ENCODE measurements at places on chromosomes 2 and 18. TPM values are rescaled to one million over a fixed set of nuclear protein-coding genes. Genes with fewer than 3 reads are reported as not detected.

GRCh38 chr18:10681581-10682367, 155.9 kb downstream of the NAPG start:
- no peaks in the 10 kb centered on the region for H3K27me3 ChIP-seq
- H3K4me1 ChIP-seq: no peaks in the 10 kb centered on the region
- H3K27ac ChIP-seq: no peak overlapping the region
- DNase-seq: no peak

- no peaks in the 10 kb centered on the region for H3K36me3 ChIP-seq
- H3K27me3 ChIP-seq: no peaks in the 10 kb centered on the region
- H3K4me1 ChIP-seq: no peaks in the 10 kb centered on the region
Observed at GRCh38 chr18:47772374-47773248, 157.8 kb downstream of the SMAD2 start.

GRCh38 chr2:239378918-239379640, 21.7 kb downstream of the HDAC4 start:
- no peak overlapping the region for H3K4me3 ChIP-seq
- peaks cover 50% of the 10 kb centered on the region for H3K4me1 ChIP-seq
- H3K36me3 ChIP-seq: no peaks in the 10 kb centered on the region
- DNase-seq: no peak
- no peaks in the 10 kb centered on the region for H3K27me3 ChIP-seq
- H3K27ac ChIP-seq: no peak overlapping the region

- no peaks in the 10 kb centered on the region for H3K36me3 ChIP-seq
- no peaks in the 10 kb centered on the region for H3K27me3 ChIP-seq
- no peak overlapping the region for H3K4me3 ChIP-seq
- no peaks in the 10 kb centered on the region for H3K4me1 ChIP-seq
Observed at GRCh38 chr2:108858894-108859293, 72.3 kb downstream of the CCDC138 start.

- no peaks in the 10 kb centered on the region for H3K27me3 ChIP-seq
- no peaks in the 10 kb centered on the region for H3K36me3 ChIP-seq
- H3K27ac ChIP-seq: no peak overlapping the region
- H3K4me1 ChIP-seq: peaks cover 11% of the 10 kb centered on the region
Observed at GRCh38 chr2:98253461-98254070, 92.7 kb upstream of the CNGA3 start.

DNA sequence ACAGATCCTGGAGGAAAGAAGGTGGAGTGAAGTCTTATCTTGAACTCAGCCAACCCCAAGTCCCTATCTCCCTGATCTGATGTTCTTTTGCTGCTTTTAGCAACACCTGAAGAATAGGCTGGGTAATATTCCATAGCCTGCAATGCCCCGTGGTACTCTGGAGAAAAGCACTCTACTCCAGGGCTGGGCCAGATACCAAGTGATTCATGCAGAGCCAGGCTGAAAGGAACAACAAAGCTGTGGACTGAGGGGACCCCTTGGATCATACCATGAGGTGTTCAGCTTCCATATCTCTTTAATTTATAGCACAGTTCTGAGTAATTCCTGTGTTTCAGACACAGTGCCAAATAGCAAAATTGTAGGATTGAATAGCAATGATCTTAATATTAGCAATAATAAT, 130.6 kb downstream of the NXPH2 start:
- H3K27ac ChIP-seq: no peak overlapping the region
- H3K36me3 ChIP-seq: no peaks in the 10 kb centered on the region
- H3K27me3 ChIP-seq: no peaks in the 10 kb centered on the region
- no peak for DNase-seq

GRCh38 chr18:79518028-79518682, 122.4 kb downstream of the NFATC1 start:
- no peak overlapping the region for H3K4me3 ChIP-seq
- no peaks in the 10 kb centered on the region for H3K27me3 ChIP-seq
- peaks cover 56% of the 10 kb centered on the region for H3K4me1 ChIP-seq
- peak; percentile 2 for DNase-seq
- H3K36me3 ChIP-seq: peaks cover 27% of the 10 kb centered on the region

GRCh38 chr2:55555977-55556376, 36.5 kb downstream of the CFAP36 start:
- no peak overlapping the region for H3K27ac ChIP-seq
- DNase-seq: no peak
- no peaks in the 10 kb centered on the region for H3K27me3 ChIP-seq
- peaks cover 15% of the 10 kb centered on the region for H3K36me3 ChIP-seq

RAD51AP2 gene
- polyA plus RNA-seq: not detected

PPP4R3B gene
- polyA plus RNA-seq: 28.1 TPM

CENPO gene
- polyA plus RNA-seq: 4.5 TPM
